CD4-positive, alpha-beta T cell treated with Interleukin-6 for 4 hours (primary cell): ENCODE measurements at places on chromosomes 11 and 22.

DNA sequence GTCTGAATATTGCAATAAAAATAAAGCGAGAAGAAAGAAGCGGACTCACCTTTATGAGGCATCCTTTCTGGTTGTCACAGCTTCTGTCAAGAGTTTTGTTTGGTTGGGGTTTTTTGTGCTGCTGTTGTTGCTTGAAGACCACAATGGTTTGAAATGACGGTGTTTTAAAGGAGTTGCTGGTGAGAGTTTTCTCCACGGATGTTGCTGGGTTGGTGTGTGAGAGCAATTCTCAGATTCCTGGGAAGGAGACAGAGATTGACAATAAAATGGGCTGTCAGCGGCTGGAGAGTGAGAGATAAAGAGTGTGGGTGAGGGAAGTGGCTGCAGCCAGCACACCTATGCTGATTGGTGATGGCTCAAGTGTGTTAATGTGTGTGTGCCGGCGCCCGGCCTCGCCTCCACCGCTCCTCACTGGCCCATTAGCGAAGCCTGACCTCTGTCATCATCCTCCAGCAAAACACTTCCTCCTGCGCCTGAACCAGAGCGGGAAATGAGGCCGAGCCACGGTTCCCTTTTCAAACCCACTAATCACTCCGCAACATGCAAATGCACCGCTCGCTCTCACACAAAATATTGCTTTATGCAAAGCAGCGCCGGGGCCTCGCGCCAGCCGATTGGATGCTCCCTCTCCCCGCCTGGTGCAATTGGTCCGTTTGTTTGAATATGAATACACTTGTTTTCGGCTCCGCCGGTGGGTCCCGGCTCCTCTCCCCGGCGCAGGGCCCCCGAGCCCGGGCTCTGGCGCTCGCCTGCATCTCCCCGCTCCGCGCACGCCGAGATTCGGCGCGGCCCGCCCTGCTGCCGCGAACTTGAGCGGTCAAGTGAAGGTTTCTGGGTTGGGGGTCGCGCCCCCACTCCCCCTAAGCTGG lies at the start of gene PAX6:
Gene PAX6, minus strand, starts transcription at position 544 of the 869 bp plus-strand sequence. CDS start 4,911 bp downstream, outside the sequence.
- DNase-seq = peak; percentile 22

GRCh38 chr11:123344790-123345357 lies 85.2 kb upstream of the GRAMD1B start:
- DNase-seq = no peak

- DNase-seq = no peak
Observed at GRCh38 chr11:67040147-67040546, 16.5 kb upstream of the RHOD start.

GRCh38 chr11:133724116-133724515 lies 121.2 kb downstream of the SPATA19 start:
- DNase-seq = no peak

- DNase-seq = no peak
Observed at GRCh38 chr22:35544189-35544588, 3.6 kb downstream of the RASD2 start.

- peak; percentile 86 for DNase-seq
Observed at GRCh38 chr11:450809-451451, 851 bp downstream of the PTDSS2 start.

- no peak for DNase-seq
Observed at GRCh38 chr11:108824545-108824944, 159.7 kb downstream of the DDX10 start.

GRCh38 chr22:23519442-23520157 lies 60.5 kb downstream of the IGLL1 start:
- no peak for DNase-seq

- no peak for DNase-seq
Observed at GRCh38 chr11:21794306-21794705, 398.6 kb upstream of the ANO5 start.

DNA sequence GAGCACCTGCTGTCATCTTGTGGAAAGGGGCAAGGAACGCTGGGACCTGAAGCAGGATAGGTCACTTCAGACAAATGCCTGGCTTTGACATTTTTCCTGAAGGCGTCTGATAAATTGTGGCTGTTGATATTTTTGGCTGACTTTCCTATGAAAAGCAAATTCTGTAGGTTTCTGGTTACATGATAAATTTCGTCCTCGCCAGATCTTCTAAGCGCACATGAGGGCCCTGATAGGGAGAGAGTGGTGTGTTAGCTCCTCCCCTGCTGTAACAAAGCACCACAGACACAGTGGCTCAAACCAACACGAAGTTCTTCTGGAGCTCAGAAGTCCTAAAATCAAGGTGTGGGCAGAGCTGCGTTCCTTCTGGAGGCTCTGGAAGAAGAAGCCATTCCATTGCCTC lies 19.6 kb downstream of the APOL4 start:
- DNase-seq = no peak

DNA sequence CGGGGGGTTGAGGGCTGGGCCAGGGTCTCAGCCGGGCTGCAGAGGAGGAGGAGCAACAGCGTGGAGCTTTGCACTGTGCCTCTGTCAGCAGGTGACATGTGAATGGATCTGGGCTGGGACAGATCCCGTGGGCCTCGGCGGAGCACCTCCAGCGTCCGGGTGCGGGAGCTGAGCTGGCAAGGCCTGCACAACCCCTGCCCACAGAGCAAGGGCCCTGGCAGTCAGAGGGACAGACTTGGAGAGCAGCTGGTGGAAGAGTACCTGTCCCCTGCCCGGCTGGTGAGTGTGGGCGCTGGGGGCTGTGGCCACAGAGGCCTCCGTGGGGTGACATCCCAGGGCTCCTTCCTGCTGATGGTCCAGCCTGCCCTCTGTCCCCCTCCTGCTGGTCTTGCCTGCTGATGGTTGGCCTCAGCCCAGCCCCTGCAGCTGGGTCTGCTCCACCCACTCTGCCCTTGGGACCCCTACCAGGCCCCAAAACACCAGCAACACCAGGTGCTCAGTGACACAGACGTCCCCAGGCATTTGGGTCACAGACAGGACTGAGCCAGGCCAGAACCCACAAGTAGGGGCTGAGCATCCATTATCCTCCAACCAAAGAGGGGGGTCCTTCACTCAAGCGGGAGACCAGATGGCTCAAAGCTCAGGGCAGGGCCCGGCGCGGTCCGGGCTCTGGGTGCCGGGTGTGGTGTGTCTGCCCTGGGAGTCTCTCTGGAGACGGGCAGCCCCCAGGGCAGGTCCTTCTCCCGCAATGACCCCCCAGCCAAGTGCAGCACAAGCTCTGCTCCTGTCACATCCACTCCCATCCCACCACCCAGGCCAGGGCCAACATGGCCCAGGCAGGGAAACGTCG lies 3.5 kb downstream of the LRRC56 start:
- DNase-seq = no peak

GRCh38 chr11:117647872-117648271 lies 149.1 kb downstream of the DSCAML1 start:
- no peak for DNase-seq

- no peak for DNase-seq
Observed at GRCh38 chr11:83072350-83073242, 899 bp upstream of the RAB30 start.

DNA sequence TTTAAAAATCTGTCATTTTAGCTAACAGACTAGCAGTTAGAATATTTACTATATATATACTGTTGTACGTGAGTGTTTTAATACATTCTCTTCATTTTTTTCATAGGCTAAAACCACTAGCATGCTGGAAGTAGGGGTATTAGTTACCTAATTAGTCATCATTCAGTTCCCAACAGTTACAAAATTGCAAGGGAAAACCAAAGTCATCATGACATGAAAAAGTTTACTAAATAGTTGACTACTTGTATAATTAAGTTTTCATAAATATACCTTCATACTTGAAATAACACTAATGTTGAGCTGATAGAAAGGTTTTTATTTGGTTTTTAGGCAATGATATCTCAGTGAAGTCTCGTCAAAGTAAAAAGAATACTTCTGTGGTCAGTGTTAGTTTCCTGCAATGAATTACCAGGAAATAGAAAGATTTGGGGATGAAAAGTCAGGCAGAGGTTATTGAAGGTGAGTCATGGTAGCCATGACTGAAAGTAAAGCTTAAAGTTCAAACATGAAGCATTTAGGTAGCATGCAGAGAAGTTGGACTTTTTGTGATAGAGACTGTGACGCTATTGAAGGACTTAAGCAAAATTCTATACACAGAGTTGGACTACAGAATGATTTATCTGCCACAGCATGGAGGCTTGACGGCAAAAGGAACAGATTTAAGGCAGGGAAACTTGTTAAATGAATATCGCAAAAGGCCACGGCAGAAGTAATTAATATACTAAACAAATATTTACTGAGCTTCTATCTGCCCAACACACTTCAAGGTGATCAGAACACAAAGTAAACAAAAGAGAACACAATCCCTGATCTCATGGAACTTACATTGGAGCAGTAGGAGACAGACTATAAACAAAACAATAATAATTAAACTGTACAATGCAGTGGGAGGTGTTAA lies 828.1 kb upstream of the FAT3 start:
- no peak for DNase-seq

DNA sequence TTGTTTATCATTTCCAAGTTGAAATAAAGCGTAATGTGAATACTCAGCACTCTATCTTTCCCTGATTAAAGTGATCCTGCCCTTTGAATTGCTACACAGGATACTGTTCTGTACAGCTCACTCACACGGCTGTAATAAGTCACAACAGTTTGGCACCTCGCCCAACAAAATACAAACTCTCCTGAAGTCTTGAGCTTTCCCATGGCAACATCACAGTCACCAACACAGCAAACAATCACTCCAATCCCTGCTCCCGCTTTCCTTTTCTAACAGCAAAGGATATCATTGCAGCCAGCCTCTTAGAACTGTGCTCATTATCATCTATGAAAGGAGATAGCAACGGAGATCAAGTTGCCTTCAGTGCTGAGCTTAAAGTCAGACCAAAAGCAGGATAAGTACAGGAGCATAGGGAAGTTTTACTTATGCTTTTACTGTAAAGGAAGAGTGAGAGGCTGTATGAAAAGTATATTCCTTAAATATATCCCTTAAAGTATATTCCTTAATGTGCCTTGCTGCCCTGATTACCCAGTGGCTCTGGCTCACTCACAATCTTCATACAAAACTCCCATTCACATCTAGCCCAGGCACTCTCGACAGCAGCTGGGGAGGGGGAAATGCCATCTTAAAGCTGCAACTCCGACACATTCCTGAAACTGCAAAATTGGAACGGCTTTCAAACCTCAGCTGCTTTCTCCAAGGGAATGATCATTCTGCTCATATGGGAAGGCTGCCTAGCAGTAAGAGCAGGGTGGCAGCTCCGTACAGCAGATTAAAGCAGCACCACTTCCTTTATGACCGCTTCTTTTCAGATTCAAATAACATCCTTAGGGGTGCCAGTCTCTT lies 35.8 kb downstream of the MAML2 start:
- peak; percentile 46 for DNase-seq

- DNase-seq = no peak
Observed at GRCh38 chr11:96065379-96065778, 141.5 kb upstream of the MTMR2 start.
